H4 (cell line): ENCODE measurements at places on chromosomes 11 and 22.

DNA sequence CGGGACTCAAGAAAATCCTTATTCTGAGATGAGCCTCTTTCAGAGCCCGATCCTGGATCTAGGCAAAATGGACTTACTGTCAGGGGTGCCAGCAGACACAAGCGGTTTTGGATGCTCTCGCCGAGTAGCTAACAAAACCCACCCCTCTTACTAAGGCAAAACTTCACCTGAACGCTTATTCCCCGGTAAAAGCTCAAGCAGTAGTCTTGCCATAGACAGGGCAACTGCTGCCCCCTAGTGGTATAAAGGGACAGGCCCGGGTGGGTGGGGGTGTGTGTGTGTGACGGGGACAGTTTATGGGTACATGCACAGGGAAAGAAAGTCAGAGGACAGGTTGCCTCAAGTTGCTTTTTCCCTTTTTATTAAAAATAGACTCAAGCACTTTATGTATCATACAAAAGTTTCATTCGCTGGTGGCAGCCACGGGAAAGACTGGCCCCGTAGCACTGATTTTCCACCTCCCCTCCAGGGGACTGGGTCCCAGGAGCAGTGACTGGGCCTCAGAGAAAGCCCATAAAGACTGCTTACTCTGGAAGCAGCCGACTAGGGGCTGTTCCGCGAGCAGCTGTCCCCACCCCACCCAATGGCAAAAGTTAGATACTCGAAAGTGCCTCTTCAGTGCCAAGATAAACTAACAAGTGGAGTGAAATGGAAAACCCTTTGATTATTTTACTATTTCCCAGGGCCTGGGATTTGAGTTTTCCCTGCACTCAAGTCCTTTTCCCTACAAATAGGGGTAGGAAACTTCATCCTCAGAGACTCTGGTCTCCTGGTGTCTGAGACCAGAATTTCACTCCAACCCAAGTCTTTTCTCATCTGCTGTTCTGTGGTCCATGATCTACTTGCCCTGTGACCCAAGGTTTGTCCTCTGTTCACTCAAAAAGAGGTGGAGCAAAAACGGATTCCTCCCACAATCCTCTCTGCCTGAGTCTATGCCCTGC lies 4.7 kb downstream of the YPEL4 start:
- peak; percentile 54 for DNase-seq

- peak; percentile 34 for DNase-seq
These were observed 193.6 kb downstream of the FAM76B start for GRCh38 chr11:95595973-95596489.

DNA sequence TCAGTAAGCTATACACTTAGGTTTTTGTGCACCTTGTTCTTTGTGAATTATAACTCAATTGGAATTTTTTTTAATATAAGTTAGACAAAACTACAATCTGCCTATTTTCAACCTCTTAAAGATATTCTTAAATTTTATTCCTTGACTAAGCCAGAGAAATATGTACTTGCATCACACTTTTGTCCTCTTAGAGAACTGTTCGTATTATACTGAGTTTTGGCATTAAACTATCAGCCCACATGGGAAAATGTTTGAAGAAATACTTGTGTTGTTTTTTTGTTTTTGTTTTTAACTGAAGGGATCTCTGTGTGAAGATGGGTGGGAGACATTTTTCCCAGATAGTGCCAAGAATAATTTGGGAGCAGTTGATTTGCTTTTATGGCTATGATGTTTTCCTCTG lies 25.3 kb downstream of the CEP295 start:
- no peak for DNase-seq

- no peak for DNase-seq
These were observed 380.7 kb upstream of the KIRREL3 start for GRCh38 chr11:127381247-127381646.

- DNase-seq, result no peak
These were observed 18.7 kb downstream of the MRGPRX4 start for GRCh38 chr11:18191376-18191775.

DNA sequence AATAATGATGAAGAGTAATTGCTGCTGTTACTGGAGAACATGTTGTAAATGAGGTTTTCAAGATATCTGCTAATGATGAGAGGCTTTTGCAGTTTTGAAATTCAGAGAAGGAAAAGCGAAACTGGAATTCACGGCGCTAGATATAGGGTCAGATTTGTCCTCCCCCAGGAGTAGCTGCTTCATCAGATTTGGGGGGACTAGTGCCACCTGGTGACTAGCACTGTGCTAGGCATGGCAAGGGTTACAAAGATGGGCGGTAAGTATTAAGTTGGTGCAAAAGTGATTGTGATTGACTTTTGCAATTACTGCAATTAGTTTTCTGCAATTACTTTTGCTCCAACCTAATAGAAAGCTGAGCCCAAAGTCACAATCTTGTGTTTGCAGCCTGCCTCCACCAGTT lies 879.9 kb upstream of the TENM4 start:
- DNase-seq, result peak; percentile 13

DNA sequence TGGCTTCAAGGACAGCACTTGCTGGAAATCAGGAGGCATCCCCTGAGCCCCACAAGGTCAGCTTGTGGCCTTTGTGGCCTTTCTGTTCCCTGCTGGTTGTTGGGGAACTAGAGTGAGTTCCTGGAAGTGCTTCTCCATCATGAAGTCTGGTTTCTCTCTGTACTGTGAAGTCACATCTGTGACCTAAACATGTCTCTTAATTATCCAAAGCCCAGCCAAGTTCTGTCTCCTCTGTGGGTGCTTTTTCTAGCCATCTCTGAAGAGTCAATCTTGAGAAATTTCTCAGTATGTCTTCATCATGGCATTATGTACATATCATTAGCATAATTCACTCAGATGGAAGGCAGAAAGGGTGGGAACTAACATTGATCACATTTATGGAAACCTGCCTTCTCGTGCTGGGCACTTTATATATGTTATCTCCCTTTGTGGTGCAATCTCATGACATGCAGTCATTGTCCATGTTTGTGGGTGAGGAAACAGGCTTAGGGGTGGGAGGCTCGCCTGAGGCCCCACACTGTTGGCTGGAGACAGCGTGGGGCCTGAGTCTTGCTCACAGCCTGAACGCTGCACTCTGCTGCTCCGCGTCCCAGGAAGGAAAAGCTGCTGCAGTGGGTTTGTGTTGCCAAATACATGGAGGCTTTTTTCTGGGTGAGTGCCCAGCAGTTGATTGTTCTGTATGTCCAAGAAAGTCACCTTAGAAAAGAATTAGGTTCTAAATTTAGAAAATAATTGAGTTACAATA lies 24.6 kb downstream of the IGHMBP2 start:
- DNase-seq, result no peak

GRCh38 chr11:117953024-117953671 lies 23.9 kb upstream of the TMPRSS13 start:
- no peak for DNase-seq

DNA sequence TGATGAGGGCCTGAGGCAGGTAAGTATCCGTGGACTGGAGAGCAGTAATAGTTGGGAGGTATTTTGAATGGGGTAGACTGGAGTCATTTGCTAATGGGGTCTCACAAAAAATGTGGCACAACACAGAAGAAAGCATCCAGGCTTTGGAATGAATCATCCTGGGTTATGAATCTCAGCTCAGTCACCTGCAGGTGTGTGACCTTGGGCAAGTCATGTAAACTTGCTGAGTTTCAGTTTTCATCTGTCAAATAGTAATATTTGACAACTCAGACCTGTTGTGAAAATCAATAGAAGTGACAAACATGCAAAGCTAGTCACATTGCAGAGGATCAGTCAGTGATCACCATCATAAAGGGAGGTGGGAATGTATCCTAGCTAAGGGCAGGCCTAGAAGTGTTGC lies 232.0 kb upstream of the TENM4 start:
- no peak for DNase-seq

- no peak for DNase-seq
These were observed 48.6 kb downstream of the TRIM29 start for GRCh38 chr11:120089036-120090001.

DNA sequence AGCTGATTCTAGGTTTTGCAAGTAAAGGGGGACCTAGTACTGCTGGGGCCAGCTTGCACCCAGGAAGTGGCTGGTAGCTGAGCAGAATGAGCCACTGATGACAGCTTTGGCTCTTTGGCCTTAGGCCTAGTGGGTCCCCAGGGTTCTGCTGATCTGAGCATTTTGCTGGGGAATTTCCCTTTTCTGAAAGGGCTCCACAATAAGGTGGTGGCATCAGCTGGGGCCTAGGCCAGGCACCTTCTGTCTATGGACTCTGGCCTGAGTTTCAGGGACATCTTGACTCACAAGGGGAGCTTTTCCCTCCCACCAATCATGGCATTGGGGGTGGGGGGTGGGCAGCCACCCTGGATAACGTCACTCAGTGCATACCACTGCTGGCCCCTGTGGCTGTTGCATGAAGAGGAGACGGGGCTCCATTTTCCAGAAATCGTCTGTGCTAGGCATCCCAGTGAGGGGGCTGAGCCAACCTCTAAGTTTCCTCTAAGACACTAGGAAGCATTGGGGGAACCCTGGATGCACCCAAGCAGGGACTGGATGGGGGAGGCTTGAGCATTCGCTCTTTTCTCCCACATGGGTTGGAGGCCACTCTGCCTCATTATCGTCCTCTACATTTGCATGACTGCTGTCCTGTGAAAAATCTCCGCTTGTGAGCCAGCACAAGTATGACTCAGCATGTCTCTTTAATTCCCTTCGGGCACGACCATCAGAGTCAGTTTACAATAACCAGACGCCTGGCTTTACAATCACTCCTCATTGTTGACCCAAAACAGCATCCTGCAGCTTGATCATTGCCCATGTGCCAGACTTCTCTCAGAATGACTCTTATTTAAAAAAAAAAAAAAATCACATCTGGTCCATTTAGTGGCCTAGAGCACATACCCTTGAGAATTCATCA lies 145.0 kb upstream of the THY1 start:
- DNase-seq, result peak; percentile 93

- DNase-seq, result no peak
These were observed 5.7 kb upstream of the FLI1 start for GRCh38 chr11:128688031-128688713.

GRCh38 chr11:63609536-63609935 lies 4.7 kb downstream of the PLAAT3 start:
- DNase-seq, result no peak

DNA sequence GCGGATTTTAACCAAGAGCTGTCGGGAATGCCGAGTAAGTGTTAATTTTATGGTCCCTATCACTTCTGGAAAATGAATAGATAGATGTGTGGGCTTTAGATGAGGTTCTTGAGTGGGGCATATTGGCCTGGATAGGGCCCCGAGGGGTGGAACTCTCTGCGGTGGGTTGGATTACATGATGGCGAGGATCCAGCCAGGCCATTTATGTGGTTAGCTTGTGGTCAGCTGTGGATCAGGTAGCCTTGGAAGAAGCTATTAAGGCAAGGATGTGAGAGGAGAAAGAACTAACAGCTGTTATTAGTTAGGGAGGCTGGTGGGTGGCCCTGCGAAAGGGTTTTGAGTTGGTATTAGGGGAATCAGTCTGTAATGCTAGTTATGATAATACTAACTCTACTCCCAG lies 268.4 kb downstream of the NELL1 start:
- peak; percentile 9 for DNase-seq

DNA sequence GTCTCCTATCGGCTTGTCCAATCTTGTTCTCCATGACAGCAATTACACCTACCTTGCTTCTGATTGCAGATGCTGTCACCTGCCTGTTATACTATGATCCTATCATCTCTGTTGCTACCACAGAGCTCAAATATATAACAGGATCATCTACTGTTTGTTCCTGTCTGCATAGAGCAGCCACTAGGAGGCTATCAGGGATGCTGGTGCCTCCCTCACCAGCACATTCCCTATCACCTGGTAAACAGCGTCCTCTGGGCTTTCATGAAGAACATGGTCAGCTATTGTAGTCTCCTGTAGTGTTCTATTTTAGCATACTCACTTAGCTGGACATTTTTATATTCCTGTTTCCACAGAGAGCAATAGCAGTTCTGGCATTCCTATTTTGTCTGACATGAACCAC lies 87.8 kb upstream of the FAT3 start:
- DNase-seq, result no peak

DNA sequence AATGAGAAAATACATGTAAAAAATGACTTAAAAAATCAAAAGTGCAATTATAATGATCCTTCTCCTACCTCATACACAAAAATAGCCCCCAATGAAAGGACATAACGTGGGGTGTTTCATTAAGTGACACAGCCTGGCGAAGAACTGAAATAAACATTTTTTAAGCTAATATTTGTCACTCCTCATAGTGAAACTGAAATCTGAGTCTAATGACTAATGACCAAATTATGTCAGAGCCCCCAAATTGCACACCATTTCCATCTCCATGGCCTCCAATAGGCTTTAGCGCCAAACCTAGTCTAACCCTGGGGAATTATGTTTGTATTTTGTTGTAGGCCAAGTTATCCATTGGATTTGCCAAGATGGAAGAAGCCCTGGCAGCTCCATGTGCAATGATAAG lies 119.1 kb downstream of the WT1 start:
- no peak for DNase-seq

DNA sequence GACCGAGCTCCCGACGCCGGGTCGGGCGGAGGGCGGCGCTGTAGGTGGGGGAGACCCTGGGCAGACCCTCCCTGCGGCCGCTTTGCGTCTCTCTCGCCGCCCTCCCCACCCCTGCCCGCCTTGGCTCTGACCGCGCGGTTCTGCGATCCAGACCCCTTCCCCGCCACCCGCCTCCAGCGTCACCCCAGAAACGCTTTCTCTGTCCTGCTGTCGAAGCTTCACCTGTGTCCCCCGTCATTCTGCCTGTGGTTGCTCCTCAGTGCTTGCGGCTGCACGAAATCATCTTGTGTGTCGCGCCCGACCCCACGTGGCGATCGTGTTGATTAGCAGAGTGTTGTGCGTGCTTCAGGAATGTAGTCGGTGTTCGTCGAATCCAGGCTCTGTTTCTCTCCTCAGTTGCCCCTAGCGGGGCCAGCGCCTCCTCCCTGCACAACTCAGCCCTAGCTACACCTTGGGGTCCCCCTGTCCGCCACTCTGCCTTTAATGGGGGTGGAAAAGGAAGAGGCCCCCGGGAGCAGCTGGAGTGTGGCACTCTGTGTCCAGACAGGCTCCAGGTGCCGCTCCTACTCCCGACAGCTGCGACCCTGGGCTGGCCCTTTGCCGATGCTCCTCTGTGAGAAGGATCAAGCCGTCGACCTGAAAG lies 851 bp downstream of the PTDSS2 start:
- DNase-seq, result peak; percentile 65

- DNase-seq, result no peak
These were observed 125.6 kb downstream of the GRIK4 start for GRCh38 chr11:120637131-120637530.

- DNase-seq, result no peak
These were observed 6.7 kb upstream of the TRMU start for GRCh38 chr22:46328797-46329196.

DNA sequence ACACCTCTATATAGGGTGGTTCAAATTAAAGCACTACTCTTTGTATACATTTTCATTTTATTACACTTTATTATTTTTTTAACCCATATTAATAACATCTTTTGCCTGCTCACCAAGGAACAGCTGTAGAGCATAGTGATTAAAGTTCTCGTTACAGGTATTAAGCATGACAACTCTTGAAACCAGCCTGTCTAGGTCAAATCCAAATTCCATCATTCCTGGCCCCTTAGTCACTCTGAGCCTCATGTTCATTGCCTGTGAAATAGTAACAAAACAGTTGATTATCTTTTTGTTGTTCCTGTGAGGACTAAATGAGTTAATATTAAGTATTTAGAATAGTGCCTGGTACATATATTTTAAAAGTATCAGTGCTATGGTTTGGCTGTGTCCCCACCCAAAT lies 334.5 kb downstream of the RAB38 start:
- no peak for DNase-seq
